ENCODE measurements at places on chromosomes 5 and 9.

DNA sequence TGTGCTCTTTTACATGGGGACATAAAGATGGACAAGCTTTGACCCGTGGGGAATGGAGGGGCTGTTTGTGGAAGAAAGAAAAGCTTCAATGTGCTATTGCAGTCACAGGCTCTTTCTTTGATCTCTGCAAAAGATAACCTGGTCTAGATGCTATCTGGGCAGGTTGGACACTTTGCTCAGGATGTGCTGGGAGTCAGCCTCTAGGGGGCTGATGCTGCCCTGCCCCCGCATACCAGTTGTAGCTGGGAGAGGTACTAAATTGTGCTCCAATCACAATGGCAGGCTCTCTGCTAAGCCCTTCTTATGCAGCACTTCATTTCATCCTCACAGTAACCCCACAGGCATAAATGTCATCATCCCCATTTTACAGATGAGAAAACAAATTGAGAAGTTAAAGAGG is 67.2 kb downstream of the PSD2 start:
- no peak for DNase-seq

DNA sequence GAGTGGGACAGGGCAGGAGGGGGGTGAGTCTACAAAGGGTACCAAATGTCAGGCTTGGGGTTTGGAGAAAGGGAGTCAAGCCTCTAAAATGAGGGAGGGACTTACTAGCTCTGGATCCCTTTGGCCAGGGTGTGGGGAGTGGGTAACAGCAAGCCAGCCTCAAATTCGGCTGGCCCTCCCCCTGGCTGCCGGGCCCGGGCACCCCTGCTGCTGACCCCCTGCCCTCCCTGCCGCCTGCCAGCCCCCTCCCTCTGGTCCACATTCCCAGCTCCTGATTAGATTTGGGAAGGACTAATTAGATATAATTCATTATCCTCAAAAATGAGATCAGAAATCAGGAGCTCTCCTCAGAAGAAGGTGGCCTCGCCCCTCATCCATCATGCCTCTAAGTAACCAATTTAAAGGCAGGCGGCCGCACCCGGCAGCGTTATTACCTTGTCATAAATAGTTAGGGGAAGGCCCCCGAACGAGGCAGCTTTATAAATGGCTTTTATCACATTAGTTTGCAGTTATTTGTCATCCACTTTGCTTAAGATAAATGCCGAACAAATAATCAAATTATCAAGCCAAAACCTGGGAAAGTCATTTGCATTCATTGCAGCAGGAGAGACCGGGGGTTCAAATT is 44.6 kb downstream of the LMX1B start:
- DNase-seq: no peak

DNA sequence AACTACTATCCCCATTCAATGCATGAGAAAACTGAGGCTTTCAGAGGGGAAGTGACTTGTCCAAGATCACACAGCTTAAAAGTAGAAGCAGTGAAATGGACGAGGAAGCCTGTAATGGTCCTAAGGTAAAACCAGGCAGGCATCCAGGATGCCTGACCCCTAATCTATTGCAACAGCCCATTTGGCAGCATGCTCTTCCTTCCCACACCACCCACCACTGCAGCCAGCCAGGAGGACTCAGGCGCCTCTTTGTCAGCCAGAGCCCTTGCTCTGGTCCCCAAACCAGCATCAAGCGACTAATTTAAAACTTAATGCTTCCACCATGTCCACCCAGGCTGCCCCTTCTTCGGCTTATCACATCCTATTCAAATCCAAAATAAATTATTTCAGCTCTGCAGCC is 541.6 kb downstream of the CDK5RAP2 start:
- DNase-seq: no peak

DNA sequence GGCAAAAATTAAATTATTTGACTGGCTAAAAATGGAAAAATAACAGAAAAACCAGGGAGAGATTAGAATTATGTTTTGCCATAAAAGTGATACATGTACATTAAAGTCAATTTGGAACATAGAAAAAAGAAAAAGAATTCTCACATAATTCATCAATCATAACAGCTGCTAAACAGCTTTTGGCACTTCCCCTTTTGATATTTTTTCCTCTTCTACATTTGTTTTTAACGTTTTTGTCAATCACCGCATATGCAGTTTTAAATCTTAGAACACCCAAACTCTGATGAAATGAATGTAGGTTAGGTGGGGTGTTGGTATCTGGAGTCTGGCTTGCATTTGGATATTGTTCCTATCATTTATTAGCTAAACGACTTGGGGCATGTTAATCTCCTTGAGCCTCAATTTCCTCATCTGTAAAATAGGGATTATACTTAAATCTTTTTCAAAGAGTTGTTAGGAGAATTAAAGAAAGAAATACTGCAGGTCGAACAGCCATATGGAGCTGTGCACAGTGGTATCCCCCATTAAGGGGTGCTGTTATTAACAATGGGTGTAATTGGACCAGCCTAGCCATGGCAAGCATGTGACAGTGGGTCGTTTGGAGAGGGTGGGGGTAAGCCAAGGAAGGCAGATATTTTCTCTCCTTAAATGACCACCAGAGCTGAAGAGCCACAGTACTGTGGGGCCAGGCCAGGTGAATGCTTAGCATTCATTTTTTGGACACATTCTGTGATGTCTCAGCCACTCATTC is 22.6 kb downstream of the NPR3 start:
- DNase-seq: no peak

DNA sequence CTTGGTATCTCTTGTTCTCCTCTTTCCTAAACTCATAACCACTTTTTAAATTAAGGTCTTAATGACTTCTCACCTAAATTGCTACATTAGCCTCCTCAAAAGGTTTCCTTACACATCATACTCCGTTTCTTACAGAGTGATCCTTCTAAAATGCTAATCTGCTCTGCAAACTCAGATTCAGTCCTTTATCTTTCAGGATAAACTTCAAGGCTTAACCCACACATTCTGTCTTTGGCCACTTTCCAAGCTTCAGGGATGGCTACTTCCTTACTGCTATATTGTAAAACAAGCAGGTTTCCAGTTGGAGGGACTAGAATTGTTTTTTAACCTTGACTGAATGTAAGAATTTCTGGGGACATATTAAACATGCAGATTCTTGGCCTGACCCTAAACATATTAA is 105.5 kb upstream of the CHD1 start:
- no peak for DNase-seq

GRCh38 chr5:132102944-132103331 is 29.3 kb downstream of the CSF2 start:
- DNase-seq: no peak

DNA sequence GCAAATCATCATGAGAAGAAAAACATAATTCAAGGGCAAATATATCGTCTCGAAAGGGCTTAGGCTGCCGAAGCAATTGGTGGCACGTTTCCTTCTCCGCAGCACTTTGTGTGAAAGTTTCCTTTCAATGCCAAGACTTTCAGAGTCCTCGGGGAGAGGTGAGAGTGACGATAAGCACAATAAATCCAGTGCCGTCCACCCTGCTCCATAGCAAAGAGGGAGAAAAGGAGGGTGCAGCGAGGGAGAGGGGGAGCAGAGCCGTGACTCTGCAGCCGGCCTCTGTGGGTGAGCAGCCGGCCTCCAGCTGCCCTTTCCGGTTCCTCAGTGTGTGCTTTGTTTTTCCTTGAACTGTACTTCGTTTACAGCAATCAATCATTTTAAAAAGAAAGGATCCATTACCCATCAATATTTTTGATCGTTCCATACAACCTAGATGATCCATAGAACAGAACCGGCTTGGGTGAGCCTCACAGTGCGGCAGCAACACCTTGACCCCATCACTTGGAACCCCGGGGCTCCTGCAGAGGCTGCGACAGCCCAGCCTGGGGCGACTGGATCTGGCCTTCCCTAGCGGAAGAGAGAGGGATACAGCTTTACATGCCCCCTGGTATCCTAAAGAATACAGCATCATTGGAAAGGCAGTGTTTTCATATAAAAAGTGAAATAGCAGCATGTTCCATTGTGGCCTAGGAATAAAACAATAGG is 247.0 kb upstream of the IRX4 start:
- no peak for DNase-seq

DNA sequence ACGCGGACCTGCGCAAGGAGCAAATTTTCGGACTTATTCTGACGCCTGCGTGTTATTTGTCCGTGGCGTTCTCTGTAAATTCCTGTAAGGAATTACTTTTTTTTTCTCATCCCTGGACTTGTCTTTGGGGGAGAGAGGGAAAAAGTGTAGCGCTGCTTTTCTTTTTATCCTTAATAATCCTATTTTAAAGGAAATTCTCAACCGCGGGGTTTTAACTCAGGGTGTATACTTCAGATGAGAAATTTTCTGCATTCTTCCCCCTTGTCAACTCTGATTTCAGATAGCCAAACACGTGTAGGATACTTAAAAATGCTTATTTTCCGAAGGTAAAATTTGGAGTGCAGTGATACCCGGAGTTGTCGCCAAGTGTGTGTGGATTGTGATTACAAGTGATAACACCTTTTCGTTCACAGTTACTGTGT is 853 bp downstream of the DCP2 start:
- DNase-seq: no peak

DNA sequence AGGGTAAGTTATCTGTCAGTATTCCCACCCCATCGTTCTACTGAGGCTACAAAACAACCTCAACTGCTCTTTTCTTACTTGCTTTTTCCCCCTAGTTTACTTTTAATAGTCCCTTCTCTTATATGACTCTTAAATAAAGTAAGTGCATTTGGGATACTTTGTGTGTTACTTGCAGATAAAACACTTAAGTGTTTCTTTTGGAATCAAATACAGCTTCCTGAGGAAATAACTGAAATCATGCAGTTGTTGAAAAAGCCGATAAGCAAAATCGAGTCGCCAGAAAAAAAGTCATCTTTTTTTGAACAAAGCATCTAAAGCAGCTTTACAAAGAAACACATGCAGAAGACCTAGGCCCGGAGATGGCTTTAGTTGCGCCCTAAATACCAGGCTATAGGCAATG is 53.5 kb upstream of the EPB41L4A start:
- no peak for DNase-seq

- DNase-seq: no peak
Observed at GRCh38 chr9:87950765-87951488, 23.4 kb downstream of the CDK20 start.

GRCh38 chr9:94017939-94018531 is 62.9 kb upstream of the BARX1 start:
- DNase-seq: no peak
